Stimulated activated CD8-positive, alpha-beta memory T cell treated with anti-CD3 and anti-CD28 coated beads, Interleukin-4, amount 100 ng/mL, for 48 hours (primary cell): ENCODE measurements at places on chromosomes 13 and 19.

GRCh38 chr19:14085309-14085995, at the start of gene C19orf67:
Gene C19orf67, minus strand, starts transcription at chr19:14085783. Its CDS starts 156 bp downstream, at chr19:14085627.
- no peak for DNase-seq

DNA sequence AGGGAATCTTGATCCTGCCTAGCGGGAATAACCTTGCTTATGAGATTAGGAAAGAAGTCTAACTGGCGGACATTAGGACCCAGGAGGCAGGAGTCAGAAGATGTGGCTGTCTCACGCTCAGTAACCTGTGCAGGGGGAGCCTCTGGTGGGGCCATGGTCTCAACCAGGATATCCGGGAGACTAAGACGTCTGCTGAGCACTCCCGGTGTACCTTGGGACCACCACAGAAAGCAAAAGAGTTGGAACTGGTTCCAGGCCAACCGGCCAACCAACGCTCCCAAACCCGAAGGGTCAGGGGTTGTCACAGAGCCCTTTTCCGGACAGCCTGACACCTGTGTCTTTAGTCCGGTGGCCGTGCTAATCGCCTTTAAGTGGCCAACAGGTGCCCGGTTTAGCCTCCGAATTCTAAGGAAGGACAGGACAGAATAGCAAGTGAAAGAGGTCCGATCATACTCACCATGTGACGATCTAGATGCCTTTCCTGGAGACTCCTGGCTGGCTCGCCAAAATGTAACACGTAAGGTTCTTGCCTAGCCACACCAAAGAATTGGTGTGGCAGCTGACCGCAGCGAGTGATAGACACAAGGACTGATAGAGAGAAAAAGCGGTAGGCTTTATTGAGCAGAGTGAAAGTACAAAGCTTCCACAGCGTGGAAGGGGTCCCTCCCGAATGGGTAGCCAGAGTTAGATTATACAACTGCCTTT, 103.9 kb upstream of the DIAPH3 start:
- DNase-seq = peak; percentile 27

DNA sequence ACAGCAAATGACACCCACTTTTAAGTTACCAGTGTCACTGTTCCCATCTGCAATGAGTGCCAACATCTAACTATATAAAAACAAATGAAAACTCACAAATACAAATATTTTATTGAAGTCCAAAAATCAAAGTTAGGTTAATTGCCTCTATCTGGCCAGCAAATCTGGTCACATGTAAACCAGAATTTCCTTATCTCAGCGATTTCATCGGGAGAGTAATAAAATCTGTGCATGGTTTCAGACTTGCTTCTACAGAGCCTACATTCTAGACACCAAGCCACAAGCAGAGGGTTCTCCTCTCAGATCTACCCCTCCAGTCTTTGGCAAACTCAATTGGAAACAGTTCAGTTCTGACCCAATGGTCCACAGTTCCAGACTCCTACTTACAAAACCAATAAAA, 189.6 kb downstream of the ABCC4 start:
- no peak for DNase-seq

DNA sequence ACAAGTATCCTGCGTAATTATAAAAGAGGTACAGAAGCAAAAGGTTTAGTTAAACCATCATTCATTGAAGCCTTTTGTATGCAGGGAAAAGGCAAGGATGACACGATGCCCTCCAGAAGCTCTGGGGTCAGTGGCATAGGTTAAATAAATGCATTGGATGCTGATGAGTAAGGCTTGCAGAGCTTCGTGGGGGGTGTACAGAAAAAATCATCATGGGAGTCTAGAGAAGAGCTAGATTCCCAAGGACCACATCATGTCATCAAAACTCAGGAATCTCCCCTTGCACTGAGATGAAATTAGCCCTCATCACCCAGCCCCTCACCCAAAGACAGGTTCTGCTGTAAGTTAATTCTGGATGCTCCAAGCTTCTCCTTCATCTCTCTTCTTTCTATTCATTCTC, 8.3 kb downstream of the FPR1 start:
- no peak for DNase-seq

GRCh38 chr13:26957182-26957581, 196.6 kb upstream of the GPR12 start:
- no peak for DNase-seq

GRCh38 chr19:32890326-32890725, 20.8 kb upstream of the SLC7A9 start:
- DNase-seq = no peak

- DNase-seq = no peak
Observed at GRCh38 chr19:3057275-3057714, 5.0 kb downstream of the TLE5 start.

DNA sequence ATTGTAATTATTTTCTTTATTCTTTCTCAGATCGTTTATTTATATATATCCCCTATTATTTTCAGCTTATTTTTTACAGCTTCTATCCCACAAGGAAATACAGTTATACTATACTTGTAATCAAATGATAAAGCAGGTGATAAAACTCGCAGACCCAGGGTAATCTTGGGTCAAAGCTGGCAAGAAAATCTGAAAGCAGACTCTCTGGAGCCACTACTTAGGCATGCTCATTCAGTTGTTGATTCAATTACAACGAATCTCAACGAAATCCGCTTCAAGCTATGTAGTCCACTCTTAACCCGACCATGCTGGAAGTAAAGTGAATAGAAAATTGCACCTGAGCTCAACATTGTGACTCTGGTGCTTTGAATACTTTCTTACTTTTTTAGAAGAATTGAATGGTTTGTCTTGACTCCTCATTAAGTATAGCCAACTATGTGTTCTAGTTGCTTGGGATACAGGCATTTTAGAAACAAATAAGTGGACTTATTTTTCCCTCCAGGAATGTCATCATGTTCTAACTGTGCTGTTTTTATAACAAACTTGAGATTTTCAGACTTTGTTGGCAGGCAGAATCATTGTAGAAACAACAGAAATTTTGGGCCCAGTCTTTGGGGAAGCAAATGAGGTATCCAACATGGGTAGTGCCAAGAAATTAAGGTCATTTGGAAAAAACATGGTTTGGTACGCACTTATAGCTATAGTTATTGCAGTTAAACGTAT, 21.4 kb downstream of the ESD start:
- DNase-seq = no peak

- DNase-seq = no peak
Observed at GRCh38 chr13:41962994-41963393, 2.1 kb upstream of the VWA8 start.

- no peak for DNase-seq
Observed at GRCh38 chr13:50908371-50908770, 1.2 kb upstream of the RNASEH2B start.

- peak; percentile 61 for DNase-seq
Observed at GRCh38 chr13:52845766-52846566, 2.5 kb downstream of the PCDH8 start.

DNA sequence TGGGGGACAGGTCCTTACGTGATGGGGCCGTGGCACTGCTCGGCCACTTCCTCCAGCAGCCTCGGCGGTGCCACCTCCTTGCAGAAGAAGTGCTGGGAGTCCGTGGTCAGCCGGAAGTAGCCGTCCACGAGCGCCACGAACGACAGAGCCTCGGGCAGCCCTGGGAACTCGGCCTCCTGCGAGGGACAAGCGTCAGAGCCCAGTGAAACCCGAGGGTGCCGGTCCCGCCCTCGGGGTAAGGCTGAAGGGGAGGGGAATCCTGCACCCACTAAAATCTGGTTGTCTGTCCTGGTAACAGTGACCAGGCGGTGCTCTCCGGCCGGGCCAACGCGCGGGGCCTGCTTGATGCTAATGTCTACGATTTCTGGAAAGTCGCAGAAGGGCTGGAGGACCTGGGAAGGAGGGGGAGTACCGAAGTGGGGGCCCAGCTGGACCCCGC, 6.4 kb downstream of the JAK3 start:
- no peak for DNase-seq

DNA sequence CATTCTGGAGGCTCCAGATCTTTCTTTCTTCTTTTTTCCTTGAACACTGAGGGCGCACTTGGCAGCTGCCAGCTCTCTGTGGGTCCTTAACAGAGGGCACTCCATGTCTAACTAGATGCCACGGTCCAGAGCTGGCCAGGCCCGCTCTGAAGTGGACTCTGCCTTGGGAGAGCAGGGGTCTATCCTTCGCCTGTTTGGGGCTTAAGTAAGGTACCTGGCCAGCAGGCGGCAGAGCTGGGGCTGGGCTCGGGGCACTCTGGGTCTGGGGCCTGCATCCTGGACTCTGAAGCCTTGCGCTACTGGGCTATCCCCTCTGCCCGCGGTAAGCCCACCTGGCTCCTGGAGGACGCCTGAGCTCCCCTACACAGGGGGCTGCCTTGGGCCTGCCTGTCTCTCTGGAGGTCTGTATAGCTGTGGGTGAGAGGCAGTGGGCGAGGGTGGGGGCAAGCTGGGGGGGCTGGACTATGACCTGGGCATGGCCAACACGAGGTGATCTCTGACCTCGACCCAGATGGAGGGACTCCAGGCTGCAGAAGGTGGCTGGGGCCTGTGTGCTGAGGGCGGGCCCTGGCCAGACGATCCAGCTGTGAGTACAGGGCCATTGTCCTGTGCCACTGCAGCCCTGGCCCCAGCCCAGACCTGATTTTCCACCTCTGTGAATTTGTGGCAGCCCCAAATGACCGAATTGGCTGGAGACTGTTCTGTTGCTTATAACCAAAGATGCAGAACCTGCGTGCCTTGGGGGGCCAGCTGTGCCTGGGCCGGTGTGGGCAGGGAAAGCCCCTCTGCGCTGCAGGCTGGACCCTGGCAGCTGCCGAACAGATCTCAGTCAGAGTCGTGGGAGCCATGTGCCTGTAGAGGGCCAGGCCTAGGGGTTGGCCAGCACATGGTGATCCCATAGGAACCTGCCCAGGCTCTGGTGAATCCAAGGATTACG, 26.5 kb downstream of the CEBPG start:
- no peak for DNase-seq

DNA sequence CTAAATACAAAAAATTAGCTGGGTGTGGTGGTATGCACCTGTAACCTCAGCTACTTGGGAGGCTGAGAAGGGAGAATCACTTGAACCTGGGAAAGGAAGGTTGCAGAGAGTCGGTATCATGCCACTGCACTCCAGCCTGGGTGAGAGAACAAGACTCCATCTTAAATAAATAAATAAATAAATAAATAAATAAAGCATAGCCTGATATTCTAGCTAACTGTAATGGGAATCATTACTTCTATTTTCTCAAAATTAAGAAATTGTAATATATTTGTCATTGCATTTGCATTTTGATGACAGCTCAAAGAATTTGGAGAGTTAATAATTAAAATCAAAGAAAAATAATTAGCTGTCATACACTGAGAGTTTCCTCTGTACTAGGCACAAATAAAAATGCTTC, 561.1 kb downstream of the EFNB2 start:
- DNase-seq = no peak

DNA sequence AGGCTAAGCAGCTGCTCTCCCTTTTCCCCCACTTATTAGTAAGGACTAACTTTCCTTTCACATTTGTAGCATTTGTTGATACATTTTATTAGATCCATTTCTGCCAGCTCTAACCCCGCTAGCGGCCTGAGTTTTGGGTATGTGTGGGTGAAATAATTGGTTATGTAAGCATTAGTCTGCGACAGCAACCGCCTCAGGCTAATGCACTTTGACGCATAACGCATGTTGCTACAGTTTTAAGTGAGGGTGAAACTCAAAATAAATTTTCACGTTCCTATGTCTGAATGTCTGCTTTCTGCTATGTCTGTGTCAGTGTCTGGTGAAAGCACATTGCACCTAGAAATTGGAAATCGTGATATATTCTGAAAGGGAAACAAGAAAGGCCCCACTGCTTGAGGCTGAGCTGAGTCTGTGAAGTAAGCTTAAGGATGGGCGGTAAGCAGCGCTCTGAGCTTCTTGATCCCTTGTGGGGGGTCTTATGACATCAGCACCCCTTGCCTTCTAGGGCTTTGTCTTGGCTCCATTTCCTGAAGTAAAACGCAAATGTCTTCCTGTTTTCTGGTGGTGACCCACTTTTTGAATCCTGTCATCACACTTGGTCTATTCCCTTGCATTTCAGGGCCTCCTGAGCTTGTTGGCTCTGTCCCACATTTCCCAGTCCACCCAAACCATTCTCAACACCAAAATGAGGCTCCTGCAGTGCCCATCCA, 648.3 kb upstream of the ARGLU1 start:
- no peak for DNase-seq

- DNase-seq = peak; percentile 90
Observed at GRCh38 chr19:7681340-7682174, 924 bp downstream of the TRAPPC5 start.

- no peak for DNase-seq
Observed at GRCh38 chr19:3570606-3571011, 2.1 kb upstream of the HMG20B start.

- no peak for DNase-seq
Observed at GRCh38 chr13:112473818-112474217, 97.7 kb downstream of the SPACA7 start.

GRCh38 chr13:34772881-34773280, 169.2 kb upstream of the NBEA start:
- DNase-seq = no peak
